ENCODE measurements at places on chromosomes 7 and 10. TPM values are rescaled to one million over a fixed set of nuclear protein-coding genes. Genes with fewer than 3 reads are reported as not detected.

Gene MACC1
- total RNA-seq, result not detected

Gene CCDC201
- total RNA-seq, result not detected

Gene NRCAM
- total RNA-seq, result 13.6 TPM

Gene MSMB
- total RNA-seq, result not detected

Gene TMEM184A
- not detected for total RNA-seq

Gene SPAG6
- total RNA-seq, result 2.6 TPM

Gene NACAD
- 1.0 TPM for total RNA-seq

Gene GPR15LG
- not detected for total RNA-seq

Gene CFAP58
- total RNA-seq, result under 0.01 TPM

Gene HTRA1
- total RNA-seq, result 69.9 TPM

Gene PPP3CB
- 113 TPM for total RNA-seq

Gene PTPRZ1
- total RNA-seq, result 4.7 TPM

Gene BTBD16
- total RNA-seq, result not detected

Gene DMBT1
- not detected for total RNA-seq

Gene CRPPA
- 16.7 TPM for total RNA-seq

Gene SRRM3
- not detected for total RNA-seq

Gene SEC24C
- 41.8 TPM for total RNA-seq

Gene C10orf105
- not detected for total RNA-seq

Gene FFAR4
- 0.52 TPM for total RNA-seq
